ENCODE measurements at places on chromosomes 1 and 21. TPM values are rescaled to one million over a fixed set of nuclear protein-coding genes. Genes with fewer than 3 reads are reported as not detected.

Gene NRDC
- 101 TPM for total RNA-seq

Gene GCSAML
- total RNA-seq, result not detected

Gene CRB1
- not detected for total RNA-seq

Gene AGO4
- total RNA-seq, result 7.9 TPM

Gene A3GALT2
- total RNA-seq, result not detected

Gene BLZF1
- total RNA-seq, result 7.2 TPM

Gene TRIM62
- 4.2 TPM for total RNA-seq

- peak; percentile 86 for DNase-seq
These were observed at the start of gene IL23R for GRCh38 chr1:67166196-67166595. Gene IL23R, plus strand, starts transcription at chr1:67166454. Its CDS starts 1,667 bp downstream, at chr1:67168121.

GRCh38 chr1:229600229-229600628 is 25.7 kb downstream of the TAF5L start:
- no peak for DNase-seq
